Epithelial cell of esophagus (primary cell): ENCODE measurements at places on chromosomes 13 and 19.

DNA sequence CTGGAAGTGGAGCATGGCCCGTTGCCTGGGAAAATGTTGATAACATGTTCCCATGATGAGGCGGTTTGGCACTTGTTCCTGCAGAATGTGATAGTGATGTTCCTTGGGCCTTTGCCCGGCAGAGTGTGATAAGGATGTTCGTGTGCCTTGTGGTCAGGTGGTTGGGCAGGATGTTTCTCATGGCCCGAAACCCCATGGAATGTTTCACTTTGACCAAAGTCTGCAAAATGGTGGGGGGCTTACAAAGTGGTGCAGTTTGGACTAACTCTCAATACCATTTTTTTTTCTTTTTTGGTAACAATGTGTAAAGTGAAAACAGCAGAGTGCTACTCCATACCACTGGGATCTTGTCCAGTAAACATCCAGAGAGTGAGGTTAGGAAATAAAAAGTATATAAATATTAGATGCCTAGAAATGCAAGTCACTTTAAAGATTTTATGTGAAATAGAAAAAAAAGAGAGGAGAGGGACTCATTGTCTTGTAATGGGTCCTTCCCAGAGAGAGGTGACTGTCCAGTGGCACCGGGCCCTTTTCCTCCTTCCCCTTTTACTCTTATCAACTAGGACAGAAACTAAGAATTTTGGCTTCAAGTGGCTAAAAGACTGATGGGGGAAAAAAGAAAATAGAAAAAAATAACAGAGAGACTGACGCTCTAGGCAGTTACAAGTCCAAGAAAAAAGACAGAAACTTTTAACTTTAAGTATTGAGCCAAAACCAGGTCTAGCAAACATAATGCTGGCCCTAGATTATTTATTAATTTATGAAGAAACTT, 5.7 kb downstream of the FPR3 start:
- DNase-seq: no peak

DNA sequence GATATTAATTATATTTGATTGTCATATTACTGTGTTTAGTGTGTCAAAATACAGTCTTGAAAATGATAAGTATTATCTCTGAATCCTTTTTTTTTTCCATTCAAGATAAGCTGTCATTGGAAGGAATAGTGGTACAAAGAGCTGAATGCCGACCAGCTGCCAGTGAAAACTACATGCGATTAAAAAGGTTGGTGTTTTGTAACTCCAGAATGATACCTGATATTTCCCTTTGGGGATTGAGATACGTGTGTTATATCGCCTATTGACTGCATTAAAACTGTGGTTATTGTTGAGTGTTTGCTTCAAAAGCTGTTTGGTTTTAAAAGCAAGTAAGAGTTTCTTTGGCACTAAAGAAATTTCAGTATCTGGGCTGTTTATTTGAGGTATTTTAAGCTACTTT, 6.5 kb upstream of the KCTD4 start:
- DNase-seq: peak; percentile 37

- peak; percentile 61 for DNase-seq
Observed at GRCh38 chr19:15112385-15112784, 5.2 kb downstream of the SYDE1 start.

DNA sequence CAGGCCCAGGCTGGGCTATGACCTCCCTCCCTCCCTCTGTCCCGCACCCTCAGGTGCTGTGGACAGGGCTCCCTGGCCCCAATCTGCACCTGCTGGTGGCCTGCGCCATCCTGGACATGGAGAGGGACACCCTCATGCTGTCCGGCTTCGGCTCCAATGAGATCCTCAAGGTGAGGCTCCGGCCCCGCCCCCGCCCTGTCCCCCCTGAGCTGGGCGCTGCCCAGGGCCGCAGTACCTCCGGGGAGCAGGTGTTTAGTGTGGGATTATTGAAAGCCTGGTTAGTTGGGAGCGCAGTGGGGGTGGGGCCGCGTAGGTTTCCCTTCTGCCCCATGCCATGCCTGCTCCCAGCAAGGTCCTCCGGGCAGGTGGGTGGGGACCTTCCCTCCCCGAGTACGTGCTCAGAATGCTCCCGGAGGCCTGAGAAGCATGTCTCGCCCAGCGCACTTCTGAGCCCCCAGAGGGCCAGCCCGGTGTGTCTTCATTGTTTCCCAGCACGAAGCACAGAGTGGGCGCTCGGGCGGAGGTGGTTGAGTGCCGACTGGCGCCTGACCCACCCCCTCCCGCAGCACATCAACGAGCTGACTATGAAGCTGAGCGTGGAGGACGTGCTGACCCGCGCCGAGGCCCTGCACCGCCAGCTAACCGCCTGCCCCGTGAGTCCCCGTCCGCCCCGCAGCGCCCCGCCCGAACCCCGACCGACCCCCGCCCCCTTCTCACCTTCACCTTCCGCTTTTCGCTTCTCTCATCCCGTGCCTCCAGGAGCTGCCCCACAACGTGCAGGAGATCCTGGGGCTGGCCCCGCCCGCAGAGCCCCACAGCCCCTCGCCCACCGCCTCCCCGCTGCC, 8.8 kb downstream of the IL4I1 start:
- DNase-seq: no peak

GRCh38 chr13:31923134-31923763, 108.3 kb upstream of the FRY start:
- DNase-seq: no peak

- no peak for DNase-seq
Observed at GRCh38 chr19:57802269-57802668, 12.4 kb downstream of the ZNF552 start.

DNA sequence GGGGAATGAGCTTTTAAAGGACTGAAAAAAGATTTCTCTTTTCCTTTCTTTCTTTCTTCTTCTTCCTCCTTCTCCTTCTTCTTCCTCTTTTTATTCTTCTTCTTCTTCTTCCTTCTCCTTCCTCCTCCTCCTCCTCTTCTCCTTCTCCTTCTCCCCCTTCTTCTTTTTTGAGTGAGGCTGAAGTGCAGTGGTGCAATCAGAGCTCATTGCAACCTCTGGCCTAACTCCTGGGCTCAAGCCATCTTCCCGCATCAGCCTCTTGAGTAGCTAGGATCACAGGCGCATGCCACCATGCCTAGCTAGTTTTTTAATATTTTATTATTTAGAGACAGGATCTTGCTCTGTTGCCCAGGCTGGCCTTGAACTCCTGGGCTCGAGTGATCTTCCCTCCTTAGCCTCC, 120.9 kb upstream of the KL start:
- DNase-seq: no peak

GRCh38 chr19:37466798-37467607, at the start of gene ZNF569:
Gene ZNF569 (minus strand): TSS chr19:37467444. CDS start chr19:37444921, 22,523 bp downstream.
- peak; percentile 96 for DNase-seq

DNA sequence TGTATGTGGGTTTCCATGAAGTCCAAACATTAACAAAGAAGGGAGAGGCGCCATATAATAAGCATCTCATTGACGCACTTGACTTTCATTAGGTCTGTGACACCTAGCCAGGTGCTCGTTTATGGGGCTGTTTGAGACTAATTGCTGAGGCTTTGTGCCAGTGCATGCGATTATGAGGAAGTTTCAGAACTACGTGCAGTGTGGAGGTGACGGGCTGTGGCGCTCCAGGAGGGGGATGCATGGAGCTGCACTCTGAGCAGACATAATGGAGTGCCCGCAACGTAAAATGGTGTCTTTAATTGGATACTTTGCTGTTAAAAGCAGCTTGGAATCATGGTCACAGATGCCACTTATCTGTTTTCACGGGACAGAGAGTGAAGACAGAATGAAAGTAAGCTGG, 223.2 kb downstream of the FGF9 start:
- no peak for DNase-seq
